ENCODE measurements at places on chromosomes 5 and 9.

DNA sequence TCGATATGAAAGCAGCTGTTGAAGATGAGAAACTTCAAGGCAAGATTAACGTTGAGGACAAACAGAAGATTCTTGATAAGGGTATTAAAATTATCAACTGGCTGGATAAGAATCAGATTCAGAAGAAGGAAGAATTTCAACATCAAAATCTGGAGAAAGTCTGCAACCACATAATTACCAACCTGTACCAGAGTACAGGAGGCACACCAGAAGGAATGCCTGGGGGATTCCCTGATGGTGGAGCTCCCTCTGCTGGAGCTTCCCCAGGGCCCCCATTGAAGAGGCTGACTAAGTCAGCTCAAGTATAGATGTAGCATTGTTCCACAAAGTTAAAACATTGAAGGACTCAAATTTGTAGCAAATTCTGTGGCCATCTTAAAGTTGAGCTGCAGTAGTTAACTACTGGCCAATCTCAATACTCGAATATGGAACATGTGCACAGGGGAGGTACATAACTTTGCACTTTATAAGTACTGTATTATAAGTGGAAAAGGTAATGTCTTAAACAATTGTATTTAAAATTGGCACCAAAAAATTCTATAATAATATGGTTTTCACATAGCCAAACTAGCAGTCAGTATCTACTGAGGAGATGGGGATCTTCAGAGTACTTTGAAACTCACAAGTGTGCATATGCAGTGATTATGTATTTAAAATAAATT lies 237.5 kb downstream of the CHSY3 start:
- no peak for DNase-seq

DNA sequence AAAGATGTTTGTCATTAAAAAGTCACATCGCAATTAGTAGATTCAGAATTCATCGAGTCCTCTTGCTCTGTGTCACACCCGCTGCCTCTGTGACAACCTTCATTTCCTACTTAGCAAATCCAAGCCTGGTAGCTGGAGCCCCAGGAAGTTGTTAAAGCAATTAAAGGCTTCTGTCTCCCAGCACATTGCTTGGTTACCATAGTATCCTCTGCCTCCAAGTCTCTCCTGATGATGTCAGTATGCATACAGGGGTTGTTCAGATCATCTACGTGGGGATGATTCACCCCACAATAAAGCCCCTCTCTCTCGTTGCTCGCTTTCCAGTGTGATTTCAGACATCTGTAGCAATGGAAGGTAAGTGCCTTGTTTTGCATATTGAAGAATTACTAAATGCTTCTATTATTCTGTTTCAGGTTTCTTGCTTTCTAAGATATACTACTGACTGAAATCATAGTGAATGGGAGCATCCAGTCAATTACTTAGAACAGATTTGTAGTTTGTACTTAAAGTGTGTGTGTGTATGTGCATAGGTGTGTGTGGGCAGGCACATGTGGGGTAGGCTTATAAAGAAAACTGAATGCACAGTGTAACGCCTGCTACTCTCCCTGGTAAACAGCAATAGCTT lies 52.9 kb downstream of the PAM start:
- no peak for DNase-seq

- no peak for DNase-seq
Measured at GRCh38 chr5:14039063-14039462, 94.6 kb upstream of the DNAH5 start.

- DNase-seq, result no peak
Measured at GRCh38 chr9:97938081-97938644, at the start of gene HEMGN. Gene HEMGN, minus strand, starts transcription at chr9:97938172. Its CDS starts 36 bp downstream, at chr9:97938136.

- no peak for DNase-seq
Measured at GRCh38 chr5:27021471-27021870, 16.9 kb downstream of the CDH9 start.

All from right renal cortex interstitium (tissue), 3 donors.